Hepatocyte (in vitro differentiated cells): ENCODE measurements at places on chromosomes 3 and 15. TPM values are rescaled to one million over a fixed set of nuclear protein-coding genes. Genes with fewer than 3 reads are reported as not detected.

GRCh38 chr3:193831495-193832455 is 238.8 kb downstream of the OPA1 start:
- peaks cover 19% of the 10 kb centered on the region for H3K4me1 ChIP-seq
- no peak for DNase-seq
- H3K4me3 ChIP-seq, result no peak overlapping the region
- H3K27me3 ChIP-seq, result no peaks in the 10 kb centered on the region

DNA sequence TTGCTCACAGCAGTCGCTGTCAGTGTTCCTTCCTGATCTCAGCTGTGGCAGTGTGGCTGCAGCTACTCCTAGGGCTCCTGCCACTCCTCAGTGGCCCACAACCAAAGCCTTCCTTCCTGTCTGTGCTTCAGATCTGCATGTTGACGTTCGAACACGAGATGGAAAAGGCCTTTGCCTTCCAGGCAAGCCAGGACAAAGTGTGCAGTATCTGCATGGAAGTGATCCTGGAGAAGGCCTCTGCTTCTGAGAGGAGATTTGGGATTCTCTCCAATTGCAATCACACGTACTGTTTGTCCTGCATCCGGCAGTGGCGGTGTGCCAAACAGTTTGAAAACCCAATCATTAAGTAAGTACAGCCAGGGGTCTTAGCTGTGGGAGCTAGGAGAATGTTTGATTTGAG is 17.8 kb downstream of the MKRN2 start:
- no peaks in the 10 kb centered on the region for H3K27me3 ChIP-seq
- peaks cover 2% of the 10 kb centered on the region for H3K4me1 ChIP-seq
- H3K36me3 ChIP-seq, result no peaks in the 10 kb centered on the region
- no peak for DNase-seq
- H3K4me3 ChIP-seq, result no peak overlapping the region

GRCh38 chr3:153161714-153162512 is at the start of gene RAP2B:
Gene RAP2B, plus strand, starts transcription at chr3:153162226. Its CDS starts 468 bp downstream, at chr3:153162694.
- peaks cover 38% of the 10 kb centered on the region for H3K4me1 ChIP-seq
- no peaks in the 10 kb centered on the region for H3K27me3 ChIP-seq
- peak; percentile 97 for DNase-seq
- peak within 1 kb of the TSS; percentile 95 for H3K27ac ChIP-seq
- H3K4me3 ChIP-seq, result peak within 1 kb of the TSS; percentile 61

DNA sequence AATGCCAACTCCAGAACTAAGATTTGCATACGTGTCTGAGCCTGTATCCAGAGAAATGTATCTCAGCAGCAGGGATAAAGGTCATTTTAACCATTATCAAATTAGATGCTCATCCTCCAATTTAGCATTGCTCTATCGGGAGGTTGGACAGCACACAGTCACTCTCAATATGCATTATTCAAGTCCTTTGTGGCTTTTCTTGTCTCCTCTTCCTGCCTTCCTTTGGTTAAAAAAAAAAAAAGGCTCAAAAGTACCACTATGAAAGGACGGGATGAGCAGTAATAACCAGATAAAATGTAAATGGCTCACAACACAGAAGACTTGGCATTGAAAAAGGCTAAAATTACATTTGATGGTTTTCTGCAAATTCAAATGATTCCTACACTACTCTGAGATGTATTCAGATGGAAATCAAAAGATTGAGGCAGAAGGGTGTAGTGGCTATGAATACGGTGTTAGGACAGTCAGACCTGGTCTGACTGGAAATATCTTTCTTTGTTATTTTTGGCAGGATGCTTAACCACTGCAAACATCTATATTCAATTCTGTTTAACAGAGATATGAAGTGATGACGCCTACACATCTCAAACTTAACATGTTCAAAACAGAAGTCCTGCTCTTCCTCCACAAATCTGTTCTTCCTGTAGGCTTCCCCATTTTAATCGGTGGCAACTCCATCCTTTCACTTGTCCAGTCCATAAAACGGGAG is 109.6 kb downstream of the ADAMTS9 start:
- DNase-seq, result no peak
- H3K4me3 ChIP-seq, result no peak overlapping the region
- H3K36me3 ChIP-seq, result no peaks in the 10 kb centered on the region
- no peak overlapping the region for H3K27ac ChIP-seq
- H3K4me1 ChIP-seq, result no peaks in the 10 kb centered on the region
- no peaks in the 10 kb centered on the region for H3K27me3 ChIP-seq

- no peak overlapping the region for H3K4me3 ChIP-seq
- peaks cover 7% of the 10 kb centered on the region for H3K4me1 ChIP-seq
- no peaks in the 10 kb centered on the region for H3K36me3 ChIP-seq
- H3K27me3 ChIP-seq, result no peaks in the 10 kb centered on the region
Measured at GRCh38 chr3:46350262-46350565, 3.7 kb upstream of the CCR2 start.

- DNase-seq, result no peak
- H3K36me3 ChIP-seq, result no peaks in the 10 kb centered on the region
- no peak overlapping the region for H3K27ac ChIP-seq
- H3K27me3 ChIP-seq, result no peaks in the 10 kb centered on the region
- no peaks in the 10 kb centered on the region for H3K4me1 ChIP-seq
Measured at GRCh38 chr15:68717951-68718350, 102.7 kb downstream of the ANP32A start.

DNA sequence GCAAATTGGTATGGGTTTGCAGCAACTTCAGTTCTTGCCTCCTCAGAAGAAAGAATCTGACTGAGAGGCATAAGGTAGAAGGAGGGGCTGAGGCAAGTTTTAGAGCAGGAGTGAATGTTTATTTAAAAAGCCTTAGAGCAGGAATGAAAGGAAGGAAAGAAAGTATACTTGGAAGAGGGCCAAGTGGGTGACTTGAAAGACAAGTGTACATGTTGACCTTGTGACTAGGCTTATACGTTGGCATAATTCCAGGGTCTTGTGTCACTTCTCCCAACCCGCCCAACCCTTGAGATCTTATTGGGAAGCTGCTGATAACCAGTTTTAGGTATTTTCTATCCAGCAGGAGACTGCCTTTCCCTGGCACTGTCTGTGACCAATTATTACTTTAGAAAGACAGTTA is 436.9 kb upstream of the ZNF717 start:
- no peak overlapping the region for H3K27ac ChIP-seq
- no peaks in the 10 kb centered on the region for H3K36me3 ChIP-seq
- peak; percentile 68 for DNase-seq
- H3K4me1 ChIP-seq, result no peaks in the 10 kb centered on the region

- H3K27ac ChIP-seq, result peak overlapping the region; percentile 58
- H3K27me3 ChIP-seq, result no peaks in the 10 kb centered on the region
- H3K4me3 ChIP-seq, result no peak overlapping the region
- no peaks in the 10 kb centered on the region for H3K36me3 ChIP-seq
Measured at GRCh38 chr15:46301291-46301690, 666.5 kb downstream of the SQOR start.

DNA sequence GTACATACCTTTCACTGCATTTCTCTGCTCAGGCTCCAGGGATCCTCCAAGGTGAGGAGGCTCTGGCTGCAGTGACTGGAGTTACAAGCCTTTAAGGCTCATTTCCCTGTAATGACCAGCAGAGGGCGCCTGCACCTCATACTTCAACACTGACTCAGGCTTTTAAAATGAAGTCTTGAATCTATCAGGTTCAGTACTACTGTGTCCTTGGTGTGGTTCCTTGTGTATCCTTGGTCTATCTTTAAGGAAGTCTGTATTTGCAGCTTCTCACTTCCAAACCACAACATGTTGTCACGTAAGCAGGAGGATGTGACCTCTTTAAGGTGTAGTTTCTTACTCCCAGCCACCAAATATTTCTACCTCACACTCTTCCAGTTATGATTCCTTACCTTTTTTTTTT is 122.5 kb upstream of the ZBED2 start:
- no peaks in the 10 kb centered on the region for H3K36me3 ChIP-seq
- no peaks in the 10 kb centered on the region for H3K4me1 ChIP-seq
- H3K27me3 ChIP-seq, result no peaks in the 10 kb centered on the region

MELTF gene
- 44.3 and 74.0 TPM in 2 replicates for total RNA-seq

LRRC15 gene
- not detected in 2 replicates for total RNA-seq

PPP1R2 gene
- 53.4 and 77.6 TPM in 2 replicates for total RNA-seq

FAM227B gene
- 4.5 and 6.1 TPM in 2 replicates for total RNA-seq
